Stimulated activated CD8-positive, alpha-beta memory T cell treated with anti-CD3 and anti-CD28 coated beads, Interleukin-4, amount 100 ng/mL, for 4 hours (primary cell): ENCODE measurements at places on chromosomes 11 and 22.

GRCh38 chr11:2173150-2173693 is 1.6 kb upstream of the TH start:
- DNase-seq: no peak

- DNase-seq: no peak
These were observed 306.6 kb downstream of the FAT3 start for GRCh38 chr11:92531065-92531739.

DNA sequence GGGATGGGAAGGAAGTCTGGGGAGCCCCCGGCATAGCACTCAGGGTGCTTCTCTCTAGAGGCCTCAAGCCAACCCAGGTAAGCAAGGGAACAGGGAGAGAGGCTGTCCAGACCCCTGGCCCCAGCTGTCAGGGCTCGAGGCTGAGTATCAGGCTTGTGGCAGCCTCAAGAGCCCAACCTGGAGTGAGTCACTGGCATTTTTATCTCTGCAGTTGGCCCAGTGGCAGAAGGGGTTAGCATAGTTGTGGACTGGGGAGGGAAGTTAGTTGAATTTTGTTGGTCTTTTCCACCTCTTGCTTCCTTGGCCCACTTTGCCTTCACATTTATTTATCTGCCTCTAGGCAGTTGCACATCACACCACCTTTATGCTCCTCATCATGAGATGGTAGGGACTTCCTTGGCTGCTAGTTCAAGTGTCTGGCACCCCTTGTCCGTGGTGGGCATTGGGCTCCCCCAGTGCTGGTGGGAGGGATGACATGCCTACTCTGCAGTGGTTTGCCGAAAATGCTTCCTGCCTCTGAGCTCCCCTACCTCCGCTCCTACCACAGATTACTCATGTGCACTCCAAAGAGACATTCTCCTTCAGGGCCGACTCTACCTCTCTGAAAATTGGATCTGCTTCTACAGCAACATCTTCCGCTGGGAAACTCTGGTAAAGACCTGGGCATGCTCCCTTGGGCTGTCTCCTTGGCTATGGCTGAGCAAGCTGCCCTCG is 60.1 kb downstream of the SCN3B start:
- DNase-seq: no peak

GRCh38 chr11:100776212-100776896 is 89.3 kb downstream of the ARHGAP42 start:
- no peak for DNase-seq

DNA sequence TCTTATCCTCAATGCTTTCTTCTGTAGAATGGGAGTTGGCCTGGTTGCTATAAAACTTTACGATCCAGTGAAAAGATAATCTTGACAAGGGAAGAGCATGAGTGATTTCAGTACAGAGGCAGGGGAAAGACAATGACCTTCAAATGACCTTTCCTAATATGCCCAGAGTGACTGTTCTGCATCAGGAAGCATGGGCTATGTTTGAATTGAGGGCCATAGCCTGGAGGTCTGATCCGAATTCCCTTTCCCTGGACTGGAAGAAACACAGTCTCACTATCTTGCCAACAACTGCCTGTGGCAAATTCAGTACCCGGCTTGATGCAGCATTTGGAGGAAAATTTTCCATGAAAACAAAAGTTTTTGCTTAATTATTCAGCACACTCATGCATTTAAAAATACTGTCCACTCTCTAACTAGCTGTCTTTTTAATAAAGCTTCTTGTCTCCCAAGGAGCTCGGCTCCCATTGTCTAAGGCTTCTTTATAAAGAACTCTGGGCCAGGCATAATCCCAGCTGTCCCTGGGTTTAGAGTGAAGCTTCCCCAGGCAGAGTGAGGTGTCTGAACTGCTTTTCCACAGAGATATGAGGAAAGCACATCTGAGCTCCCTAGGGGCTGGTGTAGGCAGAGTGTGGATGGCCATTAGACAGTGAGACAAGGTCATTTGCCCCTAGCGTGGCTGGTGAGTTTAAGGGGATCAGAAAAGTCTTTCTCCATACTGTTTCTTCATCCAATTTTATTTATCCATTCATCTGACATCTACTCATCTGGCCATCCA is 132.7 kb upstream of the CADM1 start:
- no peak for DNase-seq

DNA sequence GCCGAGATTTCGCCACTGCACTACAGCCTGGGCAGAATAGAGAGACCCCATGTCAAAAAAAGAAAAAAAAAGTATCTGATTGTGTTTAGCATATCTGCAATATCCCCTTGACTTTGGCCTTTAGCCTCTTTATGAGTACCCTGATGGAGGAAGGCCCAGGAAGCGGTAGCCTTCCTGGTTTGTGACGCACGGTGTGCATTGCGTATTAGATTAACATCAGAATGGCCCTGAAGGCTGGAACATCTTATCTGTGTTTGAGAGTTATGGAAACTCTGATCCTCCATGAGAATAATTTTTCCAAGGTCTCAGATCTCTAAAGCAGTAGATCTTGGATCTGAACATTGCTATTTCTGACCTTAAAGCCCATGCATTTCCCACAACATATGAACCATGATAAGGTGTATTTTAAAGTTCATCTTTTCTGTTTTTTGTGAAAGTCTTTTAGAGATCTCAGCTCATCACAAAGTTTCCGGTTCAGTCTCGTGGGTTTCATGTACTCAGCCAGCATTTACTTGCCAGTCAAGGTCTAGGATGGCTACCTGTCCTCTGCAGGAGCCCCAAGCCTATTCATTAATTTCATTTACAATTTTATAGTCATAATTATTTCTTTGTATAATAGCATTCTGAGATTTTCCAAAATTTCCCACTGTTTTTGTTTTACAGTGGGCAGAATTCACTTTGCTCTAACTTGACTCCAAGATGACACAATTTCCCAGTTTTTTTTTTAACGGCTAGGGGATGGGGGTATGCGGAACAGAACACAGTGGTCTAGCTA is 605 bp upstream of the FDX1 start:
- no peak for DNase-seq

DNA sequence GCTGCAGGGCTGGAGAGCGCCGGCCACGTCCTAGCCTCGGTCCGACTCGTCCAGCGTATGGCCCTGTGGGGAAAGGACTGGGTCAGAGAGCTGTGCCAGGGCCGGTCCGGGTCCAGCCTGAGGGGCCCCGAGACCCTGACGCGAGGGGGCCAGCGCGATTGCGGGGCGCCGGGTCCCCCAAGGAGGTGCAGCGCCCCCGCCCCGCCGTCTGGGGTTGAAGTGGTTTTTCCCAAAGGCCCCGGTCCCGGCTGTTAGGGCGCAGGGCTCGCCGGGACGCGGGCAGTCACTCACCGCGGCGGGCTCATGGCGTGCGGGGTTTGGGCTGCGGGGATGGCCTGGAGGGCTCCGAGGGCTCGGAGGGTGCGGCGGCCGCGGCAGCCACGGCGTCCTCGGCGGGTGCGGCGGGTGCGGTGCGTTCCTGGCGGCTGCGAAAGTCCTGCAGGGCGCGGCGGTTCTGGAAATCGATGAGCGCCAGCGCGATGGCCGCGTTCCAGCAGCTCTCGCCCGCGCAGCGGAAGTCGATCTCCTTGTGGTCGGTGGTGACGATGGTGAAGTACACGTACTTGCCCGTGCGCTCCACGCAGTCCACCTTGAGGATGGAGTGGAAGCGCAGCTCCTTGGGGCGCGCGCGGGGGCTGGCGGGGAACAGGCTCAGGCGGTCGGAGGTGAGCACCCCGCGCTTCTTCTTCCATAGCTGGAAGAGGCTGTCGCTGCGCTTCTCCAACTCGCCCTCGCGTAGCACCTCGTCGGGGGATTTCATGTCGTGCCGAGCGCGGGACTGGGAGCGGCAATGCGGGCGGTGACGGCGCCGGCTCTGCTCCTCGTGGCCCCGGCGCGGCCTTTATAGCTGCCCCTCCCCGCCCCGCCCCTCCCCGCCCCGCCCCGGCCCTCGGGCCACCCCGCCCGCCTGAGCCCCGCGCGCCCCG is at the start of gene PHLDA2:
PHLDA2 (minus strand) TSS at position 816 of the 926 bp plus-strand sequence; CDS start at position 760, 56 bp downstream.
- no peak for DNase-seq

- DNase-seq: peak; percentile 65
These were observed at the start of gene FDX1 for GRCh38 chr11:110429731-110430266. Gene FDX1, plus strand, starts transcription at chr11:110429948. Its CDS starts 173 bp downstream, at chr11:110430121.

DNA sequence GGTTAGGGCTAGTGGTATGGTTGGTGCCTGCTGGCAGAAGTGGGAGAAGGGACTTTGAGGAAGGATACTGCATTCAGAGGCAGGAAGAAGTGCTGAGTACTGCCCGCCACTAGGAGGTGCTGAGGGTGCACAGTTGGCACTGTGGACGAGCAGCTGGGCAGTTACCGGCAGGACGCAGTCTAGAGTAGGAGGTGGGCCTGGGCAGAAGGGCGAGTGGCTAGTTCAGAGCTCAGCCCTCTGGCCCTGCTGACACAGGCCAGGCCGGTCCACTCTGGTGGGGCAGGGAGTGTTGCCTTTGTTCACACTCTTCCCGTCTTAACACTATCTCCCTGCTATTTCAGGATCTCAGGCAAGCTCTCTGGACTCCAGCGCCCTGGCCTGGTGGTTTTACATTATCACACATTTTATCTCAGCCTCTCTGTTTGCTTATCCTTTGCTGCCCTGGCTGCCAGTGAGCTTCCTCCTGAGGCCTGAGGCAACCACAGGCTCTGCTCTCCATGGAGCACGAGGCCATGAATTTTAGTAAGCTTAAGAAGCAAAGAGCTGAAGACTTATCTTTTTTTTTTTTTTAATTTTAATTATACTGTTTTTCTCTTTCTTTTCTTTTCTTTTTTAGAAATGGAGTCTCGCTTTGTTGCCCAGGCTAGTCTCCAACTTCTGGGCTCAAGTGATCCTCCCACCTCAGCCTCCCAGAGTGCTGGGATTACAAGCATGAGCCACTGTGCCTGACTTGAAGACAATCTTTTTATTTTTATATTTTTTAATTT is 26.9 kb downstream of the SNAP29 start:
- DNase-seq: no peak

DNA sequence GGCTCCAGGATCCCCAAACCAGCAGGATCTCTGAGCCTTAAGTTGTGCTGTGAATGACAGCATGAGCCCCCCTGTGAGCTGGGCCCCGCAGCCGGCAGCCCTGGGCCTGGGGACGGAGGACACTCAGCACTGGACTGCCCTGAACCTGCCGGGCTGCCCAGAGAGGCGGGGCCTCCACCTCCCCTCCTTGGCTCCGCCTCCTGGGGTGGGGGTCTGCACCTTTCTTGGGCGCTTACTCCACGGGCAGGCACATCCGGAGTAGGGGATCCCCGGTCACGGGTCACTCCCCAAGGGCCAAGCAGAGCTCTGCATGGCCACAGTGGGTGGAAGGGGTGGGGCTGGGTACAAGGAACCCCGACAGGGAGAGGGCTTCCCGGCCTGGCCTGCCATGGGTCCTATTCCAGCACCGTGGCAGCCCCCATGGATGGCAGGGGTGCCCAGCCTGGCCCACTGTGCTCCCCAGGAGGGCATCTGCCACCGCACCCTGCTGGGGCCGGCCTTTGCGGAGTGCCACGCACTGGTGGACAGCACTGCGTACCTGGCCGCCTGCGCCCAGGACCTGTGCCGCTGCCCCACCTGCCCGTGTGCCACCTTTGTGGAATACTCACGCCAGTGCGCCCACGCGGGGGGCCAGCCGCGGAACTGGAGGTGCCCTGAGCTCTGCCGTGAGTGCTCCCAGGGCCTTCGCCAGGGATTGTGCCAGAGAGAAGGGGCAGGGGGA is 5.4 kb downstream of the MUC5B start:
- DNase-seq: no peak

DNA sequence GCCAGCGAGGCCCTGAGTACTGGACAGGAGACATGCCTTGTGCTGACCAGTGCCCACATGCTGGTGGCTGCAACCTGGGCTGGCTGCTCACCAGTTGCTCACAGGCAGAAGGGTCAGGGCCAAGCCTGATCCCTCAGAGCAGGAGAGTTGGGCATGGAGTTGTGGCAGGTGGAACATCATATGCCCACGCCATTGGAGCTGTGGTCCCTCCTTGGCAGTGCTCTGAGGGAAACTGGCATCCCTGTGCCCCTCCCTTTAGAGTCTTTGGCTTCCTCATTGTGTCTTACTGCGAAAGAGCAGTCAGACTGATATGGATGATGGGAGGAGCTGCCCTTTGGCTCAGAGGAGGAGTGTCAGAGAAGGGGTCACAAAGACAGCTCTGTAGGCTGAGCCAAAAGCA is 3.1 kb upstream of the MYEOV start:
- no peak for DNase-seq

DNA sequence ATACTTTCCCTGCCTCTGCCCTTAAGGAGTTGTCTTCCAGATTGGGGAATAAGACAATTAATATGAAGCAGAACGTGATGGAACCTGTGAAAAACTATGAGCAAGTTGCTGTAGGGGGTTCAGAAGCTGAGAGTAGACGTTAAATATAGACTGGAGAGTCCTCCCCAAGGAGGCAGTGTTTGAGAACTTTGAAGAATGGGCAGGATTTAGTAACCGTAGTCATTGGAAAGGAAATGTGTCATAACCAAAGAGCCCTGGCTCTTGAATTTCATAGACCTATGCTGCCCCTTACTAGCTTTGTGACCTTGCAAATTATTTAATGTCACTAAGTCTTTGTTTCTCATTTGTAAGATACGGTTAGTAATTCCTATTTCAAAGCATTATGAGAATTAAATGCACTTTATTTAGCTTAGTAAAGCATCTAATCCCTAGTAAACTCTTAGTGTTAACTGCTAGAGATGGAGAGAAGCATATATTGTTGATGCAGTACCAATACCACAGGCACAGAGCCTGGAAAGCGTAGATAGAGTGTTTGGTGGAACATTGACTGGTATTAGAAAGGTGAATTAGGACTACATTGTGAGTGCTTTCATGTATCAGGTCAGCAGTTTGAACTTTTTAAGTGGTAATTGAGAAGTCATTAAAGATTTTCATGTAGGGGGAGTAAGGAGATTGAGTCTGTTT is 54.1 kb downstream of the MCAM start:
- DNase-seq: no peak

DNA sequence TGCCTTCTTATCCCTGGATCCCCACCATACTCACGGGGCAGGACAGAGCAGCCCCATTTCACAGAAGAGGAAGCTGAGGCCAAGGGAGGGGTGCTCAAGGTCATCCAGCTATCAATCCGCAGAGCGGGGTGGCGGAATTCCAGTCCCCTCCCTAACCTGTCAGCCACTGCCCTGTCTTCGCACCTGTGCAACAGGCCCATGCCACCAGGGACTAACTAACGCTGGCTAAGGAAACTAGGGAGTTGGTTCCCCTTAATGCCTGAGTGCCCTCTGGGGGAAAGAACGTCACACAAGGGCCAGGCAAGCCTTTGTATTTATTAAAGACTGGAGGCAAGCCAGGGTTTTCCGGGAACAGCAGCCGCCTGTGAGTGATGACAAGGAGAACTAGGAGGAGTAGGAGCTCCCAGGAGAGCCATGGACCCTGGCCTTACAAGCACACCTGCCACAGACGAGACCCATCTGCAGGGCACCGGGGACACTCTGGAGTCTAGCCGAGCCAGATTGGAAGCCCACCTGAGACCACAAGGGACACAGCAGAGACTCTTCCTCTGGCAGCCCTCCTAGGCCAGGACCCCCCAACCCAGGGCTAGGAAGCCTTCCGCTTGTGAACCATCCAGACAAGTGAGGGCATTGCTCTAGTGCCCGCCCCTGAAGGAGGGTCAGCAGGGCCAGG is 64.4 kb downstream of the MYH9 start:
- no peak for DNase-seq

DNA sequence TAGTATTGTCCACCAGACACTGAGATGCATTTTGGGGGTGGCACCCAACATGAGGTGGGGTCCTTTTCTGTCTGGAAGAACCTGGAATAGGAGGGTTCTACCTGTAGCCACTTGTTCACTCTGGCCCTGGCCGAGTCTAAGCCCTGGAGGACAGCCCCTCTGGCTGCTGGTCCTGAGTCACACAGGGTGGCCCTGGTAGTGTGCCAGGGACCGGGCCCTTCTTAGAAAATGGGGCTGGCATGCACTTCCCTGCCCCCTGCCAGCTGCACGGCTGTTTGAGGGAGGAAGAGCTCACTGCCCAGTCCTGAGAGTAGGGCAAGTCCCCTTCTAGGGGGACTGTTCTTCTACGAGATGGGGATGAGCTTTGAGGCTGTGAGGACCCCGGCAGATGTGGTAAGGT is 2.2 kb downstream of the PLCB3 start:
- no peak for DNase-seq
